NK-92 treated with Interleukin-12 subunit alpha and Interleukin-12 subunit beta, amount 100 ng/mL, for 24 hours (cell line): ENCODE measurements at places on chromosomes 2 and 18.

GRCh38 chr2:16284941-16285625, 344.7 kb downstream of the MYCN start:
- no peak for DNase-seq

- no peak for DNase-seq
These were observed 246.9 kb downstream of the NDUFA10 start for GRCh38 chr2:239778042-239778851.

DNA sequence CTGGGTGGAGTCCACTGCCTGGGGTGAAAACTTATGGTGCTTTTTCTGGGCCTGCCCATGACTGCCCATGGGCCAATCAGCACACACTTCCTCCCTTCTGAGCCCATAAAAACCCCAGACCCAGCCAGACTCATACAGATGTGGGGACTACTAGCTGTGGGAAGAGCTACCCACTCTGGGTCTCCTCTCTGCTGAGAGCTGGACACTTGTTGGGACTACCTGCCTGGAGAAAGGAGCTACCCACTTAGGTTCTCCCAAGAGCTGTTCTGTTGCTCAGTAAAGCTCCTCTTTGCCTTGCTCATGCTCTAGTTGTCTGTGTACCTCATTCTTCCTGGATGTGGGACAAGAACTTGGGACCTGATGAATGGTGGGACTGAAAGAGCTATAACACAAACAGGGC, 119.6 kb upstream of the SLC38A11 start:
- no peak for DNase-seq

DNA sequence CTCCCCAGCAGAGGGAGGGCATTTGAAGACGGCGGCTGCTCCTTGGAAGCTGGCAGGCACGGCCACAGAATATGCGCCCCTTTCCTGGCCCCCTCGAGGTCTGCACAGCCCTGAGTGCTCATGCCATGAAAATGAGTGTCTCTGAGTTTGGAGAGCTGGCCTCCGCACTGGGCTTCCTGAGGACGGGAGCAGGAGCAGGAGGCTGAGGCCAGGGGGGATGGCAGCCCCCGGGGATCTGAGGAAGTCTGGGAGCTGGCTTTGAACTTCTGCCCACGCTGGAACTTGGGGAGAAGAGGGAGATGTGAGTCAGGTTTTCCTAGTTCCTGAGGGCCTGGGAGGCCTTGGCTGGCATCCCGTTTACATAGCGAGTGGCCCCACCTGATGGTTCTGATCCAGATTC, 47.0 kb downstream of the RRM2 start:
- DNase-seq: no peak

DNA sequence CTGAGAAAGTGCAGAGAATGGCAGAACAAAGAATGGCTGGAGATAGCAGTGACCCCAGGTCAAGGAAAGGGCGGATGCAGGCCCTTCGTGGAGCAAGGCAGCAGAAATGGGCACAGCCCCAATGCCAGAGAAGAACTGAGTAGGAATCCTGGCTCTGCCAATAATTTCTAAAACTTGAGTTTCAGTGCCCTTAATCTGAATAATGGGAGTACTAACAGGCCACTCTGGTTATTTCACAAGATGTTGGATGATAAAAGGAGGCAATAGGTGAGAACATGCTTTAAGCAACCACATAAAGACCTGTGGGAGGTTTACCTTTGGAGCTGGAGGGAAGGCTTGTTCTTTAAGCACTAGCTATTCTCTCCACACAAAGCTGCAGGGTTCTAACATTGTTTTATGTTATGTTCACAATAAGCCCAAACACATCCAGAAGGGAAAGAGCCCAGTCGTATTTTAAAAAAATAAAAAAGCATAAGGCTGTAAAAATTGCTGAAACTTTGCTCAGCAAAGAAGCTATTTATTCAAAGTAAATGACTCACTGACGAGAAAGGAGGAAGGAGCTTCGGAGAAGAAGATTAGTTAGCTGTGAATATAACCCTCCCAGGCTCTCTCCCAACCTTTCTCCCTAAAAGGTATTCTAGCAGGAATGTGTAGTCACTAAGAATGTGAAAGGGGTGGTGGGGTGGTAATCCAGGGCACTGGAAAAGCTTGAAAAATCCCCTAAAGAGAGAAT, 470.2 kb downstream of the TXNL1 start:
- DNase-seq: no peak

DNA sequence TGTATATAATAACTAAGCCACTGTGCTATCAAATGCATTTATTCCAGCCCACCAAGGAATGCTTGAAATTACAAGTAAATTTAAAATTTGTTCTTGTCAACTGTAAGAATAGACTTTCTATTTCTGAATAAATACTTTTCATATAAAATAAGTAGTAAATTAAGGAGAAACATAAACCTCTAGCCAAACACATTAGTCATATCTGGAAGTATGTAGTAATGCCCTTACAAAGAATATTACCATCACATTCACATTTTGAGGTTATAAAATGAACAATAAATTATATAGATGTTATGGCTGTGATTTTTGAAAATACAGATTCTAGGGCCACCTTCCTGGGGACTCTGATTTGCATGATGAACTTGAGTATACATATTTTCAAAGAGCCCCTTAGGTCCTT, 54.7 kb downstream of the SERPINB7 start:
- DNase-seq: no peak

GRCh38 chr2:23772684-23773083, 154.2 kb downstream of the ATAD2B start:
- DNase-seq: no peak
